ENCODE measurements at places on chromosomes 11 and 22.

GRCh38 chr11:30481330-30481729 is 104.8 kb downstream of the MPPED2 start:
- DNase-seq, result no peak

GRCh38 chr11:115848611-115849010 is 344.4 kb upstream of the CADM1 start:
- DNase-seq, result no peak

- no peak for DNase-seq
Measured at GRCh38 chr11:103662880-103663279, 373.6 kb upstream of the DDI1 start.

- DNase-seq, result no peak
Measured at GRCh38 chr11:65116370-65117205, 913 bp downstream of the ZNHIT2 start.

- no peak for DNase-seq
Measured at GRCh38 chr22:39123751-39124581, 26.9 kb downstream of the APOBEC3H start.

DNA sequence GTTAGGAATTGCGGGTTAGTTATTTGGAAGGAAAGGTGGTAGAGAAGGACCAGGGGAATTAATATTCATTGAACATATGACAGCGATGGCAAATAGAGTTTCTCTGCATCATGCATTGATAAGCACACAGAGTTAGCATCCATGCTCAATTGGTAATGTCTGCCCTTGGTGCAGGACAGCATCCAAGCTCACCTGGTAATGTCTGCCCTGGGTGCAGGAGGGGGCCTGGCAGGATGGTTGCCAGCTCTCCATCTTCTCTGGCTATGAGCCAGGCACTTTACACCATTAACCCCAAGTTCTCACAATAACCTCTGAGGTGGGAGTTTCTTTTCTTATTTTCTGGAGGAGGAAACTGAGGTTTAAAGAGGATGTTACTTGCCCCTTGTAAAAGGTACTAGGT is 50.4 kb upstream of the RBFOX2 start:
- no peak for DNase-seq
